ENCODE measurements at places on chromosomes 3 and 15. TPM values are rescaled to one million over a fixed set of nuclear protein-coding genes. Genes with fewer than 3 reads are reported as not detected.

- DNase-seq: no peak
These were observed 65.5 kb upstream of the DCBLD2 start for GRCh38 chr3:98966862-98967546.

DNA sequence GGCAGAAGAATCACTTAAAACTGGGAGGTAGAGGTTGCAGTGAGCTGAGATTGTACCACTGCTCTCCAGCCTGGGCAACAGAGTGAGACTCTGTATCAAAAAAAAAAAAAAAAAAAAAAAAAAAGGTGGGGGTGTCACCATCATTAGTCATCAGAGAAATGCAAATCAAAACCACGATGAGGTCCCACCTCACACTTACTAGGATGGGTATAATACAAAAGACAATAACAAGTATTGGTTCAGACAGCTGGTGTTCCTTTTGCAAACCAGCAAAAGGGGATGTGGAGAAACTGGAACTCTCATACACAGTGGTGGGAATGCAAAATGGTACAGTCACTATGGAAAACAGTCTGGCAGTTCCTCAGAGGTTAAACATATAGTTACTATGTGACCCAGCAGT, 78.7 kb upstream of the TSC22D2 start:
- no peak for DNase-seq

DNA sequence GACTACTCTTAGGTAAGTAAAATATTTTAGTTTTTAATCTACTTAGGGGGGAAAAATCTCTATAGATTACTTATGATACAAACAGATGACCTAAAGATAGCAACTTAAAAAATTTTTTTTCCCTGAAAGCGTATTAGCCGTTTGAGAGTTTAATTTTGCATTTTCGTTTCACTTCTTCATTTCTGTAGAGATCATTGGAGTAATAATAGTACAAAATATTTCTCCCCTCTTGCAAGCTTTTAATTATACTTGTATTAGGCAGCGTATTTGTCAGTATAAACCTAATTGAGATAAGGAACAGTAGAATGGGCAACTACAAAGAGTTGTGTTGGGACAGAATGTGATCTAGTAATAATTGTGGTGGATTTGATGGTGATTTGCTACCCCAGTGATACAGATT, 10.3 kb downstream of the SKIL start:
- DNase-seq: no peak

DNA sequence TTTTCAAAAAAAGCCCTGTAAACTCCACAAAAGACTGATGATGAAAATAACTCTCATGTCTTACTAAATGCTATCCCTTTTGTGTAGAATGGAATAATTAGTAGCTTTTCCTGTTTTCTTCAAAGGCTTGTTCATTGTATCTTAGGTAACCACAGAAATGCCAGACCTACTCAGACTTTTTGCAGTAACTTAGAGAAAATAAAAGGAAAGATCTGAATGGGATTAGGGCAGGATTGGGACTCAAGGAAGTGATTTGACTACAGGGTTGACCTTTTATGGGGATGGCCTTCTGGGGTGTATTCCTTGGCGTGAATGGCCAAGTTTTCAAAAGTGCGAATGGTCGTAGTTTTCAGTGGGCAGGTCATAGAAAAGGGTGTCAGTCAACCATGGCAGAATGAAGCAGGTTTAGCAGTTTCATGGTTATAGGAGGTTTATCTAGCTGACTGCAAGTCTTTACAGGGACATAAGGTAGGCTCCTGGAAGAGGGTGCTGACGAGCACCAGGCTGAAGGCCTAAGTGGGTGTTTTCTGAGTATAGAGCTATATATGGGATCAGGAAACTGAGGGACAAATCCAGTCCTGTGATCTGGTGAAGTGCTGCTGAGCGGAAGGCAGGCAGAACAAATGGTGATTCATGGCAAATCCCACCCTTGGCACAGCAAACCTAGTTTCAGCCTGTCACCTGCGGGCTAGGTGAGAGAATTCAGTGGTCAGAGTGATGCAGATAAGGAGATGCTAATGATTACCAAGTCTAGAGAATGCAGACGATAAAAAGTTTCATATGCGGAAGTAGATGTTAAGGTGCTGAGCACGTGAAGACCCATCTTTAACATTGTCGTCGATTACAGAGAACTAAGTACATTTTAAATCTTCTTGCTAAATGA, 46.4 kb downstream of the IL1RAP start:
- no peak for DNase-seq

- no peak for DNase-seq
These were observed 17.6 kb downstream of the MUC13 start for GRCh38 chr3:124916837-124917409.

DNA sequence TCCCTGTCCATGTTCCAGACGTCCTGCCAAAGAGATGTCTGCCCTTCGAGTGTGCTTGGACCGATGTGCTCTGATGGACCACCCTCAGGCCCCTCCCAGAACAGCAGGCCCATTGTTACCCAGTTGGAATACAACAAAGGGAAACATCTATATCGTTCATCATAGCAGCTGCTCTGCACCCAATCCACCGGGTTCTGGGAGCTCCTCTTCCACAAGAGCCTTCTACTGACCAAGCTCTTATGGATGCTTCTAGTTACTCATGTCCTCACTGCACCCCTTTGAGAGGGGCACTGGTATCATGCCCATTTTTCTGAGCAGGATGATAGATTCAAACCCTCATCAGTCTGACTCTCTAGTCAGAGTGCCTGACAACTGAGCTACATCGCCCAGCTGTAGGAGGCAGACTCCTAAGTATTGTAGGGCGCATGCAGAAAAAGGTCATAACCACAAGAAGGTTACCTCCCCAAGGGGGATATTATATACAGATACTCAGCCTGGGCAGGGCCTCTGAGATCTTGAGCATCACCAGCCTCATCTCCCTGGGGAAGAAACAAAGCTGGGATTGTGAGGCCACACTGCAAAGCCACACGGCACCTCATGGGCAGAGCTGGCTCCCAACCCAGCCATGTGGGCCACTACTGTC, at the start of gene SSUH2:
TSS of gene SSUH2 (minus strand) at position 51 of the 643 bp plus-strand sequence. CDS start at position 11, 40 bp downstream.
- DNase-seq: no peak

- no peak for DNase-seq
These were observed 43.6 kb downstream of the FSIP1 start for GRCh38 chr15:39738998-39739397.

DNA sequence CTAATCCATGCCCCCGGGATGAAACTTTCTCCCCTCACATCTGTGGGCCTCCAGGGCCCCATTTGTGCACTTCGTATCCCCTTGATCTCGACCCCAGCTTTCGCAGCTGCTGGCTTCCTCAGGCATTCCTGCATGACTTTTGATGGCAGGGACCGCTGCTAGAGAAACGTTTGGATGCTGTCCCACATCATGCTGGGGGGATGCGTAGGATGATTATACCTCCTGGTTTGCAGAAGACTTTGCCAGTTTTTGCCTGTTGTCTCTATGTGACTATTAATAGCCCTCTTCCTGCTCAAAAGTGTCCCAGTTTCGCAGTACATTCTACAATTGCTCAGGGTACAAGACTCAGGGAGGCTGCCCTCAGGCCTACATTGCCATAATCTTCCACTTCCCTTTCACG, 10.4 kb upstream of the KCNAB1 start:
- DNase-seq: no peak

GRCh38 chr3:90184861-90185260, 1077.4 kb downstream of the EPHA3 start:
- DNase-seq: no peak

DNA sequence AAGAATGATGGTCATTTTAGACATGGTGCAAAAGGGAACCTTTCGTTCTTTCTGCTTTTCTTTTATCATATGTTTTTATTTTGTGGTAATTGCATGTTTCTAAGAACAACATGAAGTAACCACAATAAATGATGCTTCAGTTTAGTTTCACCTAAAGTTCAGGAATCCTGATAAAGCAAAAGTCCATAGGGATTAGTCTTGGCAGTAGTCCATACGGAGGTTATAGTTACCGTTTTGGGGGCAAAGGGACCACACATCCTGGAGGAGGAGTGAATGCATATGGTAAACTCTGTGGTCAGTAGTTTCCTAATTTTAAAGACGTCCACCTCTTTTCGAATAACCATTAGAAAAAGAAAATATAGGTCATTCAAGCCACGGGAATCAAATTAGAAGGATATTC, 141.5 kb downstream of the MCTP2 start:
- DNase-seq: no peak

DNA sequence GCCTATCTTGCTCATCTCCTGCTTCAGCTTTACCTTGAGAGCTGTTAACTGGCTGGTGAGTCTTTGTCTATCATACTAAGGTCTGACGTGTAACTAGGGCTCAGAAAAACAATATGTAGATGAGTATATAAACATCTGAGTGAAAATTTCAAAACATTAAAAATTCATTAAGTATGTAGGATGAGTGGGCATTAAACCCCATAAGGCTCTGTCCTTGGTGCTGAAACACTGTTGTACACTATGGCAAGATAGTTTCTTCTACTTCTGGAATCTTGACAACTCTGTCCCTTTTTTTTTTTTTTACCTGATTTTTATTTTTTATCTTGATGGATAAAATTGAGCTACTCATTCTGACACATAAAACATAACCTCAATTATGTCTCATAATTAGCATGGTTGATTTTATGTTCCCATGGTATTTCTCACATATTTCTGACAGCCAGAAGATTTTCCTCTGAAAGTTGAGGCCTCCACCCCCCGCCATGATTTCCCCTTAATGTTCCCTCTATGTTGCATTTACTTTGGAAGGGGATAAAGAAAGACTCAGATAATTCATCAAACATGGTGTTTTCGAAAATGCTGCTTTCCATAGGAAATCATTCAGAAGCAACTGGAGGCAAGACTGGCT, 54.3 kb downstream of the DGKG start:
- no peak for DNase-seq

GRCh38 chr15:68643216-68643830, 64.5 kb downstream of the CORO2B start:
- DNase-seq: no peak

GRCh38 chr15:71303977-71304376, 188.7 kb downstream of the THSD4 start:
- no peak for DNase-seq

GRCh38 chr15:87736891-87737389, 519.6 kb downstream of the NTRK3 start:
- DNase-seq: no peak

DNA sequence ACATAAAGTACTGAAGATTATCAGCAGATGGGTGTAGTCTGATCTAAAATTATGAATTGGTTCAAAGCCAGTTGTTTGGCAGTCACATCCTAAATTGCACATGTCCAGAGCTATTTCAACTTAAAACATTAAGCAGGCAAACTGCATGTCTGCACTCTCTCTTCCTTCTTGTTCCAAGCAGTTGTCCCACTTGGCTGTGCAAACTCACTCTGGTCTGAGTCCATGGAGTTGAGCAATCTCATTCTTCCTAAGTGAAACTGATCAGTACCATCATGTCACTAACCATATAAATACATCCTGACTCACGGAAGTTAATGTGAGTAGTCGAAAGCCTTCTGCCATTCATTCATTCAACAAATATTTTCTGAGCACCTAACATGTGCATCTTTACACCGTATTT, 353.0 kb downstream of the ROBO1 start:
- DNase-seq: no peak

- DNase-seq: no peak
These were observed 42.1 kb upstream of the RAF1 start for GRCh38 chr3:12705981-12706380.

GRCh38 chr15:63452552-63453136, 51.7 kb upstream of the USP3 start:
- no peak for DNase-seq

DNA sequence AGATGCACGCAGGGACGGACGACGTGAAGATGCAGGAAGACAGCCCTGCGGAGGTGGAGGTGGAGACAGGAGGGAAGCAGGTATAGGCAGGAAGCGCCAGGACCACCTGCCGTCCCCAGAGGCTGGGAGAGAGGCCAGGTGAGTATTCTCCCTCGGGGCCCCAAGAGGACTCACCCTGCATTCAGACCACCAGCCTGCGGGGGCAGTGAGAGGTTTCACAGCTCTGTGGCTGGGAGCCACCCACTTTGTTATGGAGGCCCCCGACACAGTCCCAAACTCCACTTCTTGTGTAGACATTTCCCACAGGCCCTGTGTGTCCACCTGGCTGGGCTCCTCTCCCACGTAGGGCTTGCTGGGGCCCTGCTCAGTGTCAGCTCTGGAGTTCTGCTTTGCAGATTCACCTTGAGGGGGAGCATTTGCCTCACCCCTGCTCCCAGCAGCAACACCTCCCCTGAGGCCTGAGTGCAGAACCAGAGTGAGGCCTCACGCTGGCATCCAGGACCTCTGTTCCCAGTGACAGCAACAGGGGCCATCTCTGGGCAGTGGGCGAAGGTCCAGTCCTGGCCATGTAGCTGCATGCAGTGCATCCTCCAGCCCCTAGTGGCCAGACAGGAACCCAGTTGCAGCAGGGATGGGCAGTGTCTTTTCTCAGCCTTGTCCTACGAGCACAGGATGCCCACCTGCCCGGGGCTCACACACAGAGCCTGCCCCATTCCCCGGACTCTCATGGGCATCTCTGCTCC, 119.4 kb upstream of the IQSEC1 start:
- DNase-seq: no peak

GRCh38 chr3:139284221-139284620, 59.6 kb upstream of the MRPS22 start:
- no peak for DNase-seq

SATB1 gene
- total RNA-seq: 28.6 TPM

SYNM gene
- 47.3 TPM for total RNA-seq

GPR149 gene
- total RNA-seq: not detected

CAMK2N2 gene
- not detected for total RNA-seq

EFCC1 gene
- total RNA-seq: 0.72 TPM

HGD gene
- total RNA-seq: not detected

PIERCE2 gene
- total RNA-seq: 3.2 TPM

SLC15A2 gene
- 1.7 TPM for total RNA-seq

NUDT16 gene
- total RNA-seq: 26.9 TPM

KLF15 gene
- 22.3 TPM for total RNA-seq

CCK gene
- total RNA-seq: not detected

CHRNA5 gene
- total RNA-seq: 2.2 TPM

ZKSCAN7 gene
- 1.8 TPM for total RNA-seq
